ENCODE measurements at places on chromosomes 13 and 19.

DNA sequence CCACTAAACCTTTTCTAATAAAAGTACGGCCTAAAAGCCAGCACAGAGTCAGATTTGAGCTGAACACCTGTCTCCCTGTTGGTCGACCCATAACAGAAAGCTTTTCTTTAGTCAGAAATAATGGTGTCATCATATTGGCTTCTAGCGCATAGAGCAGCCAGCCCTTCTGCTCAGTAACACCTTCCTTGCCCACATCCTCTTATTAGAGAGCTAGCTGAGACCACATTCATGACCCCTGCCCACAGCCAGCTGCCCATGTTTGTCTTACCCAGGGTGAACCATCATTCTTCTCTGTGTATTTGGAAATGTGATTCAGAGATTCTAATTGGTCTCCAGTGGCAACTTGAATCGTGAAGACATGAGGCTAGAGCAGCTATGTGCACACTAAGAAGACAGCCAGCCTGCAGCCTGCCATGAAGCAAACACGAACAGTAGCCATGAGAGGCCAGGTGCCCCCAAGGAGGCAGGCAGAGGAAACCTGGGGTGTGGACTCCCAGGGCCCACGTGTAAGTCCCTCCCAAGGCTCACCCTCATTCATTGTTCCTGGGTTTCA lies 82.3 kb upstream of the PDCD5 start:
- DNase-seq: no peak

DNA sequence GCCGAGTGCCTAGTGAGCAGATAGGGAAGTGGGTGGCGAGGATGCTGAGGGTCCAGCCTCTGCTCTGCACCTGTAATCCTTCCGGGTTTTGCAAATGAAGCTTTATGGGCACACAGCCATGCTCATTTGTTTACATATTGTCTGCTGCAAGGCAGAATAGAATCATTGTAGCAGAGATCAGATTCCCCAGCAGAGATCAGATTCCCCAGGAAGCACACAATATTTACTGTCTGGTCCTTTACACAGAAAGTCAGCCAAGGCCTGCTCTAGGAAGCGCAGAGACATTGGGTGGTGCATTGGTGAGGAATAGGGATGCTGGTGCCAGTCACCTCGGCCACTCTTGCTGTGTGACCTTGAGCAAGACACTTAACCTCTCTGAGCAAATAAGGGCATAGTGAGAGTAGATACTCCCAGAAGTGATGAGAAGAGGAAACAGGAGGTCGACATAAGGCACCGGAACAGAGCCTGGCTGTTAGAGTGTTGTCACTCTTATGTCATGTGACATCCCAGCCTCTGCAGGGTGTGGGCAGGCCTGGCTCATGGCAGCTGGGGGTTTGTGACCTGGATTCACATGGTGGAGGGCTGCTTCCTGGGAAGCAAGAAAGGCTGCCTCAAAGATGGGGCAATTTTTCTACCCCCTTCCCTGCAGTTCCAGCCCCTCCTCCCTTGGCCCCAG lies 25.6 kb downstream of the CARM1 start:
- DNase-seq: no peak

GRCh38 chr19:55679343-55680257 lies 4.6 kb downstream of the EPN1 start:
- DNase-seq: peak; percentile 17

- no peak for DNase-seq
Measured at GRCh38 chr13:41059456-41060081, 1.7 kb upstream of the WBP4 start.

Measured in GM06990 (cell line).